ENCODE measurements at places on chromosomes 3 and 15. TPM values are rescaled to one million over a fixed set of nuclear protein-coding genes. Genes with fewer than 3 reads are reported as not detected.

MEGF11 gene
- total RNA-seq, result not detected

GRCh38 chr3:130380398-130380797 lies 34.9 kb downstream of the COL6A5 start:
- no peaks in the 10 kb centered on the region for H3K27me3 ChIP-seq
- H3K4me1 ChIP-seq, result no peaks in the 10 kb centered on the region
- H3K27ac ChIP-seq, result no peak overlapping the region
- no peak overlapping the region for H3K4me3 ChIP-seq

SPSB4 gene
- total RNA-seq, result 0.07 TPM

DNA sequence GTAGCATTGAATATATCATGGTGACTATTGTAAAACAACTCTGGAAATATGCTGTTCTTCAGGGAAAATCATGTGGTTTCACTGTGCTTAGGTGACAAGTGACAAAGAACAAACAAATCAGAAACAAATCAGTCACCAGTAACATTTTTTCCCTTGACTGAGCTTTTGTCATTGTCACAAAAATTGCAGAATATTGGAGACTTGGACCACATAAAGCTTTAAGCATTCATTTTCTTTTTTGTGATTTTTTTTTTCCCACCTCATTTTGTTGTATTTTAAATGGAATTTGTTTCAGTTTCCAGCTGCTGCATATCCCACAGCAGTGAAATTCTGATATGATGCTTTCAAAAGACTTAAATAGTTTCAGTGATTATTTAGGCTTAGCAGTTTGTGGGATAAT lies 1088.4 kb downstream of the OTOL1 start:
- no peaks in the 10 kb centered on the region for H3K4me1 ChIP-seq
- no peak for DNase-seq
